HEK293T (cell line): ENCODE measurements at places on chromosomes 3 and 15.

- no peak for DNase-seq
These were observed 265.4 kb upstream of the HES1 start for GRCh38 chr3:193870376-193871219.

GRCh38 chr15:42191610-42192346 is 16.3 kb downstream of the VPS39 start:
- no peak for DNase-seq

GRCh38 chr15:65666257-65666656 is 44.5 kb downstream of the SLC24A1 start:
- no peak for DNase-seq

DNA sequence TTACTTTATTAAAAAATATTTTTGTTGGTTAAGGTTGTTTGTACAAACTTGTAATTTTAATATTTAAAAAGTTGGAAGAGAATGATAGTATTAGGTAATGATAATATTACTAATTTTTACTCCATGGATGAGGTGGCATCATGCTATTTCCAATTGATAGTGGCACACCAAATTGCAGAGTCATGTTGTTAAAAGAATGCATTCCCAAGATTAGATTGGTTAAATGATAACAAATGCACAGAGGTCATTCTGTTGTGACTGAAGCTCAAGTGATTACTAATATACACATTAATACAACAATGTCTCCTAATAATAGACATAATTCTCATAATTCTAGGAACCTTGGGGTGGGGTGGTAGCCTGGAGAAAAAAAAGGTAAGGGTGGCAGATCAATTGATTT is 73.2 kb upstream of the ZBED2 start:
- DNase-seq: no peak

GRCh38 chr15:50064673-50065072 is 54.4 kb downstream of the ATP8B4 start:
- no peak for DNase-seq
